ENCODE measurements at places on chromosomes 2 and 18. TPM values are rescaled to one million over a fixed set of nuclear protein-coding genes. Genes with fewer than 3 reads are reported as not detected.

GRCh38 chr2:71689968-71690834 is 236.8 kb downstream of the DYSF start:
- DNase-seq, result no peak

- no peak for DNase-seq
Measured at GRCh38 chr2:128980475-128980874, 661.8 kb upstream of the HS6ST1 start.

- DNase-seq, result no peak
Measured at GRCh38 chr18:14098428-14098827, 33.8 kb downstream of the ZNF519 start.

GRCh38 chr2:429575-430254 is 141.8 kb upstream of the ALKAL2 start:
- no peak for DNase-seq

SERTAD2 gene
- 19.0 TPM for total RNA-seq

NEUROD1 gene
- 33.3 TPM for total RNA-seq

- no peak for DNase-seq
Measured at GRCh38 chr2:239991689-239992314, 33.3 kb downstream of the NDUFA10 start.

DNA sequence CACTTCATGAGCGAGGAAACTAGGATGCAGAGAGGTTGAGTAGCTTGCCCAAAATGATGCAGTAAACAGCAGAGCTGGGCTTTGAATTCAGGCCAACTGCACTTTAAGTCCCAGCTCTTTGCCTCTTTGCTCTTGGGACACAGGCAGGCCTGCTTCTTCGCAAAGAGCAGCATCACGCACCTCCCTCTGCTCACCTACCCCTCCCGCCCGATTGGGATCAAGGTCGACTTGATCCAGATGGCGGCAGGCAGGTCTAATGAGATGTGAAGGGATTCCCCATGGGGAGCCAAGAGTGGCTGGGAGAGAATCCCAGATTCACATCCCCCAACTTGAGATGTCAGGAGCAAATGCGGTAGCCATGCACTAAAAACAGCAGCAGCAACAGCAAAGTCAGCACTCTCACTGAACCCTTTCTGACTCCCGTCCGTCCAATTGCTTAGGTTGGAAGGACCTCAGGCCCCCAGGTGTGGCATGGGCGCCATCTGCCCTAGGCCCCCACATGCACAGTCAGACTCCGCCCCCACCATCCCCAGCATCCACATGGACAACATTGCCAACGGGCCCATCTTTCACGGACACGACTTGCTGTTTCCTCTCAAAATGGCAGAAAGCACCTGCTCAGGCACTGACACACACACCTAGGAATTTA is 84.3 kb upstream of the MAP4K4 start:
- DNase-seq, result no peak

GRCh38 chr18:21865043-21865442 is 124.5 kb downstream of the MIB1 start:
- no peak for DNase-seq

DNA sequence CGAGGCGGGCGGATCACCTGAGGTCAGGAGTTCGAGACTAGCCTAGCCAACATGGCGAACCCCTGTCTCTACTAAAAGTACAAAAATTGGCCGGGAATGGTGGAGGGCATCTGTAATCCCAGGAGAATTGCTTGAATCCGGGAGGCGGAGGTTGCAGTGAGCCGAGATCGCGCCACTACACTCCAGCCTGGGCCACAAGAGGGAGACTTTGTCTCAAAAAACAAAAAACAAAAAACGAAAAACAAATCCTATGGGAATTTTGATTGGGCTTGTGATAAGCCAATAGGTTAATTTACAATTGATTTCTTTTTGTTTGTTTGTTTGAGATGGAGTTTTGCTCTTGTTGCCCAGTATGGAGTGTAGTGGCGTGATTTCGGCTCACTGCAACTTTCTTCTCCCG is 24.2 kb upstream of the TOGARAM2 start:
- no peak for DNase-seq

DNA sequence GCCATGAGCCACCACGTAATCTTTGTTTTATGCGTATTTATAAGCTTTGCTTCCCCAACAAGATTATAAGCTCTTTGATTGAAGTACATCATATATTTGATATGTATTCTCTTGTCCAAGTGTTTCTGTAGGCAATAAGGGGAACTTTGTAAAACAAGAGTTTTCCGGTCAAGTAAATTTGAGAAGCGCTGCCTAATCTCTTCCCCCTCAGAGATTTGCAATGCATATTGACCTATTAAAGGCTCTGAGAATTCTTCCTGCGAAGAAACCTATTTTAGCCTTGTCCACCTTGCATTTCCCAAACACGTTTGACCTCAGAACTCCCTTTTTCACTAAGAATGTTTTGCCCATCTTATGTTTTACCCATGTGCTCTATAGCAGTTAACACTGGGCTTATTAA is 26.9 kb upstream of the CASP10 start:
- DNase-seq, result no peak

DNA sequence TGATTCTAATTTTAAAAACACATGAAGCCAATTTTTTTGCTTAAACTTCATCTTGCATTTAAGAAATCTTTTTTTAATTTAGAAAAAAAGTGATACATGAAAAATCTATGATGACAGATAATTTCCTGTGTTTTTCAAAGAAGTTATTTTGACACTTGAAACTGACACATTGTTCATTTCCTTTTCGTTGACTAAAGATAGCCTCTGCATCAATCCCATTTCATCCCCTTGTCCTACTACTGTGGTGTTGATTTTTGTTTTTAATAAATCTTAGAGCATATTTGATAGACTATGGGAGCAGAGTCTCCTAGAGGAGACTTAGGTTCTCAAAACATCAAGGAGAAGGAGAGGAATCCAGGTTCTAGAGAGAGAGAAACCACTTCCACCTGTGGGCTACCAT is 70.9 kb downstream of the ACVR1C start:
- no peak for DNase-seq

GRCh38 chr2:231393149-231394131 is 2.1 kb upstream of the B3GNT7 start:
- DNase-seq, result no peak

ST6GAL2 gene
- total RNA-seq, result 8.3 TPM

GPR35 gene
- total RNA-seq, result 6.5 TPM

VPS4B gene
- 49.1 TPM for total RNA-seq

DNA sequence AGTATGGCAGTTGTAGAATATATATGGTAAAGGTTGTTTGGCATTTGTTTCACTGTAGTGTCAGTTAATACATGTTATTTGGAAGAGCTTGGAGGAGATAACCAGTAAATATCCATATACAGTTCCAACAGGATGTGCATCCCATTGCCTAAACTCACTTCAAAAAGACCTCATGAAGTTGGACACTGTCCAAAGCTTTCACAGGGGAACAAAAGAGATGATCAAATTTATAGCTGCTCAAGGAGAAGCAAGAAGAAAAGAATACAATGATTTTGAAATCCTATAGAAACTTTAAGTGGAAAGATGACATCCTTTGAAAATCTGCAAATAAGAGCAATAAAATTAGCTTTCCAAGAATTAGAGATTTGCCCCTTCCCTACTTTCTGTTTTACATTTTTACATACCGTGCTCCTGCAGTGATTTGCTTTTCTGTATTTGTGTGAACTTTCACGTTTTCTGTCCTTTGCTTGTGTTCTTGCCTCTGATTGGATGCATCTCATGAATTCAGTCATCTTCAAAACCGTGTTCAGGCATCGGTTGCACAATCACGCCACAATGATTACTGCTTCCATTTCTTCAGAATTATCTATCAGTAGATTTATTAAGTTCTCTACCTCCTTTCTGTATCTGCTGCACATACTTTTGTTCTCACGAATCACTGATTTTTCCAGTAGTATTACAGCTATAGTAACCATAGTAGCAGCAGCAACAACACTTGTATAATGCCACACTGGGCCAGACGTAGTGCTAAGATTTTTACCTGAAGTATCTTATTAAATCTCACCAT is 83.8 kb downstream of the PARD3B start:
- no peak for DNase-seq

- DNase-seq, result no peak
Measured at GRCh38 chr2:46645681-46646162, 166.4 kb downstream of the TMEM247 start.

GRCh38 chr2:176112375-176113302 is 3.9 kb upstream of the HOXD10 start:
- no peak for DNase-seq

NCKAP5 gene
- 1.7 TPM for total RNA-seq

GRCh38 chr2:50118905-50119702 is 912.8 kb downstream of the NRXN1 start:
- no peak for DNase-seq

GRCh38 chr2:140808820-140809219 is 1322.0 kb downstream of the LRP1B start:
- no peak for DNase-seq
